ENCODE measurements at places on chromosomes 13 and 19.

DNA sequence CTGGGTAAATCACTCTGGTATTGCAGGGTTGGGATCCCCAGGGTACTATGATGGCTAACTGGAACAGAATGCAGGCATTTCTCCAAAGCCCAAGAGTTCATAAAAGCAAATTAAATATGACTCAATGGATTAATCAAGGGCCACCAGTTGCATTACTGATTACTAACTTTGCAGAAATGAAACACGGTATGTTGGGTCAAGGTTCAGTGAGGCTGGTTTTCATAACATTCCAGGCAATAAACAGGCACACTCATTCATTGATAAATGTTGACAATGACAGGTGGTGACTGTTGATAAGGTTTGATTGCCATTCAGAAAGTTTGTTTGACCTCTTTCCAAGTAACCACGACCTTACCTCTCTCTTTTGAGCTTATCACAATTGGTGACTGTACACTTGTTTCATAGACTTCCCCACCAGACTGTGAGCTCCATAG, 506 bp upstream of the AP1M1 start:
- no peak for DNase-seq

- DNase-seq = peak; percentile 83
These were observed 14.5 kb upstream of the ICAM3 start for GRCh38 chr19:10353793-10354391.

GRCh38 chr13:60690604-60691003, 293.6 kb downstream of the TDRD3 start:
- no peak for DNase-seq

DNA sequence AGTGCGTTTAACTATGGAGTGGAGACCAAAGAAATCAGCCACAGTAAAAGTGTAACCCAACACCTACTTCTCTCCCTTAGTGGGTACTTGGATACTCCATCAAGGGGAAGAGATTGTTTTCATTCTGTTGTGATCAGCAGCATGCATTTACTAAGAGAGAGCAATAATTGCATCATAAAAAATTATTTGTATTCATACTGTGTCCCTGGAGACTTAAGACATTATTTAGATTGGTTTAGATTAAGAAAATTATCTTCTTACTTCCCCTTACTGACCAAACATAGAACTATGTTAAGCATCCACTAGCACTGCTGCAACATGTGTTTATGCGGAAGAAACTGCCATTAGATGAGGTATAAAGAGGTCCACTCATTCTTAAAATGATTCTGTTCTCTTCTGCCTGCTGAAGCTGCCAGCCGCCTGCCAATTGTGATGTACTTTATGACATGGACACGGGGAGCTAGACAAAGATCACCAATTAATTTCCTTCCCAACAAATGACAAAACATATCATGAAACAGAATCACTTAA, 738.5 kb downstream of the DIAPH3 start:
- no peak for DNase-seq

DNA sequence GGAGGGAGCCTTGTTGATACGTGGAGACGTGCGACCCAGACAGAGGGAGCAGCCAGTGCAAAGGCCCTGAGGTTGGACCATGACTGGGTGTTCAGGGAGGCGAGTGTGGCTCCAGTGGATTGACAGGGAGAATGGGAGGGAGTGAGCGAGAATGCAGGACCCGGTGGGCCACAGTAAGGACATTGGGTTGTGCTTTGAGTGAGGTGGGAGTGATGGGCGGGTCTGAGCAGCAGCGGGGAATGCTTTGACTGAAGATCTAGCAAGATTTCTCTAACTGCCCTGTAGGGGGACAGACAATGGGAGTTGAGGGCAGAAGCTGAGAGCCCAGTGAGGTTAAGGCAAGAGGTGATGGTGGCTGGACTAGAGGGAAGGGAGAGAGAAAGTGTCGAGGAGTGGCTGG, 7.7 kb upstream of the NANOS2 start:
- no peak for DNase-seq

- no peak for DNase-seq
These were observed 2.4 kb downstream of the CLN5 start for GRCh38 chr13:76994281-76994680.

Data from right cardiac atrium (tissue), 5 donors.